ENCODE measurements at places on chromosomes 12 and 14. TPM values are rescaled to one million over a fixed set of nuclear protein-coding genes. Genes with fewer than 3 reads are reported as not detected.

The HSPB8 gene
- 88.4 TPM for total RNA-seq

The RNASE7 gene
- not detected for total RNA-seq

The TMEM132C gene
- 0.49 TPM for total RNA-seq

The MOAP1 gene
- total RNA-seq = 22.8 TPM

The ZNF641 gene
- 22.4 TPM for total RNA-seq

The AICDA gene
- not detected for total RNA-seq

The SLC5A8 gene
- not detected for total RNA-seq

The TMCC3 gene
- 15.5 TPM for total RNA-seq

- peak; percentile 49 for DNase-seq
- H3K36me3 ChIP-seq = no peaks in the 10 kb centered on the region
- no peaks in the 10 kb centered on the region for H3K4me1 ChIP-seq
- H3K27ac ChIP-seq = no peak overlapping the region
- no peaks in the 10 kb centered on the region for H3K27me3 ChIP-seq
- no peak overlapping the region for H3K4me3 ChIP-seq
These were observed 91.2 kb downstream of the KIF26A start for GRCh38 chr14:104229534-104230055.

DNA sequence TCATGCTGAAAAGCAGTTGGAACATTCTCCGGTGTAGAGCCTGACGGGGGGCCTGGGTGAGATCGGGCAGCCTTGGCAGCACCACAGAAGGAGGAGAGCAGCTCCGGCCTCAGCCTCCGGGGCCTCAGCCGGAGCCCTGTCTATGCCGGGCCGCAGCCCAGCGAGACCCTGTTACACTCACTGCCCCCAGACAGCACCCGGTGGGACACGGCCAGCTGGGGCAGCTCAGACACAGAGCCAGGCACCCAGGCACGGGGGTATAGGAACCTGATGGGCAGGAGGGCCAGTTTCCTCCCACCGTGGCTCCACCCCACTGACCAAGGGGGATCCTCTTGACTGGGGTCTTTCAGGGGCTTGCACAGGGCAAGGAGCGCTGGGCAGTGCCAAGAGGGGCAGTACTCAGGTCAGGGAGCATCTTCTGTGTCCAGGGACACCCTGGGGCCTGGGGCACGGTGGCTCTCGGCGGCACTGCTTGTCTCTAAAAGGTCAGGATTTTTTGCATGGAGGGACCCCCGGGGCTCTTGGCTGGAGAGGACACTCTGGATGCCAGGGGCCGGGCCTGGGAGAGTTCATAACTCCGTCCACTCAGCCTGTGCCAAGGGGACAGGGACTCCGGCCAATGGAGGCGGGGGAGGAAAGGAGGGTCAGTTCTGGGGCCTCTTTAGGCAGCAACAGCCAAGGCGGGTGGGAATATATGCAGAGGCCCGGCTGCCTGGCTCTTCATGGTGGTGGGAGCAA, 9.4 kb downstream of the INF2 start:
- H3K27me3 ChIP-seq = no peaks in the 10 kb centered on the region
- no peaks in the 10 kb centered on the region for H3K4me1 ChIP-seq
- DNase-seq = peak; percentile 82
- no peaks in the 10 kb centered on the region for H3K36me3 ChIP-seq

DNA sequence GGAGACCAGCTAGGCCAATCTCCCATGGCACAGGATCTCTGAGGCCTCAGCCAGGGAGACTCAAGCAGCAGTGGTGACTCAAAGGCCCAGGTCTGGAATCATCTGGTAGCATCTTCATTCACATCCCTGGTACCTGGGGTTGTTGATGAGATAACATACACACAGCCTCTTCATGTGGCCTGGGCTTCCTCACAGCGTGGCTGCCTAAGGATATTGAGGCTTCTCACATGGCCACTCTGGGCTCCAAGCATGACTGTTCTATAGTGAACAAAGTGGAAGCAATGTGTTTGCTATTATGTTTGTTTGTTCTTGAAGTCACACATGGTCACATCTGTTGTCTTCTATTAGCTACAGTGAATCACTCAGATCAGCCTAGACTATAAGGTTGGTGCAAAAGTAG, 584.1 kb downstream of the VRK1 start:
- H3K4me1 ChIP-seq = no peaks in the 10 kb centered on the region
- H3K27me3 ChIP-seq = no peaks in the 10 kb centered on the region
- no peak for DNase-seq
- H3K36me3 ChIP-seq = no peaks in the 10 kb centered on the region
- no peak overlapping the region for H3K27ac ChIP-seq

GRCh38 chr12:62069976-62070375, 190.2 kb upstream of the USP15 start:
- peaks cover 1% of the 10 kb centered on the region for H3K4me1 ChIP-seq
- H3K36me3 ChIP-seq = no peaks in the 10 kb centered on the region
- no peak for DNase-seq
- H3K27me3 ChIP-seq = no peaks in the 10 kb centered on the region

DNA sequence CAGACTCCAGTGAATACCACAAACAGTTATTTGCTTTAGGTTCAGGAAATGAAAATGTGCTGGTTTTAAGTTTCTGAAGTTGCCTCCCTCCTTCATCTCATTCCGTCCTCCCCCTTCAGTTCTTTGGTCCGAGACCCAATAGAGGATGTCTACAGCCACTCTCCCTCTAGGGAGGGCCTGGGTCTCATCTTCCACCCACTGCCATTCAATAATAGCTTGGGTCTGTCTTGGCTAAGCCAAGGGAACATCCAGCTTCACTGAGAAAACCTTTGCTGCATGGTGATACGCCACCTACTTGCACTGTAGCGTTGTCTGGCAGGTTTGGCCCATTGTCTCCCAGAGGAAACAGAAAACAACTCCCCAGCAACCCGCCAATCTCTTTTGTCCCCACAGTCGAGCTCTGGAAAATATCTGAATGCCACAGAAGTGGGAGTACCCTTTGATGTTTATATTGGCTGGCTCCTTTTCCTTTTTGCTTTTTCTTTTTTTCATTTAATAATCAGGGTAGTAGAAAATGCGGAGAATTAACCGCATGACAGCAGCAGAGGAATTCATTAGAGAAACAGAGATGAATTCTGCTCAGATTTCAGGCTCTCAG, 380.1 kb downstream of the RAD51B start:
- H3K4me1 ChIP-seq = peaks cover 6% of the 10 kb centered on the region
- no peaks in the 10 kb centered on the region for H3K36me3 ChIP-seq
- DNase-seq = no peak
- no peak overlapping the region for H3K27ac ChIP-seq
- no peaks in the 10 kb centered on the region for H3K27me3 ChIP-seq

GRCh38 chr12:102948941-102949352, 8.5 kb upstream of the ASCL1 start:
- H3K4me1 ChIP-seq = no peaks in the 10 kb centered on the region
- H3K4me3 ChIP-seq = no peak overlapping the region
- DNase-seq = no peak

GRCh38 chr12:108110844-108111243, 18.2 kb upstream of the WSCD2 start:
- H3K36me3 ChIP-seq = no peaks in the 10 kb centered on the region
- H3K4me1 ChIP-seq = no peaks in the 10 kb centered on the region

DNA sequence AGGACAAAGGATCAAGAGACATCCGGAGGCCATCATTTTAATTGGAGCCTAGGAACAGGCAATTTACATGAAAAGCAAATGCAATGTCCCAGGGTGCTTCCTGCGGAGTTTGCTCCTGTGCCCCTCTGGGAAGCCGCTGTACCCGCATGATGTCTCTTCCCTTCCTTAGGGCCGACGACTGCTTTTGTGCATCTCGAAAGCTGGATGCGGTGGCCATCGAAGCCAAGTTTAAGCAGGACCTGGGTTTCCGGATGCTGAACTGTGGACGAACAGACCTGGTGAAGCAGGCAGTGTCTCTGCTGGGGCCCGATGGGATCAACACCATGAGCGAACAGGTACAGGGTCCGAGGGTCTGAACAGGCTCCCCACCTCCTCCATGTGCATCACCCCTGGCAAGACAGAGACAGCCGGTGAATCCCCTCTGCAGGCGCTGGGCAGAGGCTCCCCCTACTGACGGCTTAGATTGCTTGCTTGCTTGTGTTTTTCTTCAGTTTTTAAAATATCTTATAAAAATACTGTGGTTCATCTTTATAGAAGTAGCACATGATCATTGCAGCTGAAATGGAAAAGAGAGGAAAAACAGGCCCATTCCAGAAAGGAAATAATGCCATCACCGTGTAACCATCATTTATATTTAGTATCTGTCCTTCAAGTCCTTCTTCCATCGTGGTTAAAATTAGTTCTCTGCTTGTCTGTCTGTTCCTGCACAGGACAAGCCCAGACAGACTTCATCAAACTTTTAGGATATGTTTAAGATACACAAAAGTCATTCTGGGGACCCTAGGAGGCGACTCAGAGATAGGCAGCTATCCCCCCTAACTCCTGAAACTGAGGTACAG, 75.4 kb upstream of the PWP1 start:
- no peak for DNase-seq
- H3K27ac ChIP-seq = no peak overlapping the region
- H3K36me3 ChIP-seq = no peaks in the 10 kb centered on the region
- H3K27me3 ChIP-seq = no peaks in the 10 kb centered on the region
- no peaks in the 10 kb centered on the region for H3K4me1 ChIP-seq

- H3K36me3 ChIP-seq = no peaks in the 10 kb centered on the region
These were observed 1.7 kb upstream of the FLRT2 start for GRCh38 chr14:85528080-85528896.

GRCh38 chr12:44235674-44236073, 399.8 kb downstream of the TMEM117 start:
- no peaks in the 10 kb centered on the region for H3K27me3 ChIP-seq
- no peaks in the 10 kb centered on the region for H3K4me1 ChIP-seq
- H3K36me3 ChIP-seq = no peaks in the 10 kb centered on the region
- H3K27ac ChIP-seq = no peak overlapping the region
- no peak overlapping the region for H3K4me3 ChIP-seq

GRCh38 chr12:91609283-91609682, 426.7 kb upstream of the DCN start:
- no peaks in the 10 kb centered on the region for H3K4me1 ChIP-seq
- H3K27me3 ChIP-seq = no peaks in the 10 kb centered on the region
- H3K4me3 ChIP-seq = no peak overlapping the region
- no peaks in the 10 kb centered on the region for H3K36me3 ChIP-seq
- H3K27ac ChIP-seq = no peak overlapping the region

- no peaks in the 10 kb centered on the region for H3K27me3 ChIP-seq
- H3K4me1 ChIP-seq = no peaks in the 10 kb centered on the region
- no peak for DNase-seq
- H3K36me3 ChIP-seq = peaks cover 5% of the 10 kb centered on the region
- H3K27ac ChIP-seq = no peak overlapping the region
These were observed 58.9 kb downstream of the ANAPC7 start for GRCh38 chr12:110344657-110345056.

DNA sequence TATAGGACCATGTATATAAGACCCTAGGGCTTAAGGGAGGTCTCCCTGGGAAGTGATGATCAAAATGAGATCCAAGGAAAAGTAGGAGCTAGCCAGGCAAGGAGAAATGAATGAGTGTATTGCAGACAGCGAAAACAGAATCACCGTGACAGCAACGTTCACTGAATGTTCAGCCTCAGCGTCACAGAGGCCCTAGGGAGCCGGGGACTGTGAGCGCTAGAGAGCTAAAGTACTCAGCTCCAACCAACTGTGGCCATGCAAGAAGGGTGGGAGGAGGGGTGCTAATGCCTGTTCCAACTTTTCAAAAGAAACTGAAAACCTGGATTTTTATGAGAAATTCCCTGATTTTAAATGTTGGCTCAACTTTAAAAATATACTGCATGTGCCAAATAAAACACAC, 105.5 kb upstream of the CCND2 start:
- DNase-seq = no peak
- no peak overlapping the region for H3K4me3 ChIP-seq
- H3K27me3 ChIP-seq = no peaks in the 10 kb centered on the region
- no peak overlapping the region for H3K27ac ChIP-seq

GRCh38 chr14:97584528-97584927, 787.3 kb downstream of the VRK1 start:
- H3K4me3 ChIP-seq = no peak overlapping the region
- H3K27me3 ChIP-seq = no peaks in the 10 kb centered on the region
- no peak for DNase-seq
- H3K4me1 ChIP-seq = no peaks in the 10 kb centered on the region
- no peaks in the 10 kb centered on the region for H3K36me3 ChIP-seq
